Hindlimb muscle (tissue), 1 donor: ENCODE measurements at places on chromosomes 3 and 15. TPM values are rescaled to one million over a fixed set of nuclear protein-coding genes. Genes with fewer than 3 reads are reported as not detected.

DNA sequence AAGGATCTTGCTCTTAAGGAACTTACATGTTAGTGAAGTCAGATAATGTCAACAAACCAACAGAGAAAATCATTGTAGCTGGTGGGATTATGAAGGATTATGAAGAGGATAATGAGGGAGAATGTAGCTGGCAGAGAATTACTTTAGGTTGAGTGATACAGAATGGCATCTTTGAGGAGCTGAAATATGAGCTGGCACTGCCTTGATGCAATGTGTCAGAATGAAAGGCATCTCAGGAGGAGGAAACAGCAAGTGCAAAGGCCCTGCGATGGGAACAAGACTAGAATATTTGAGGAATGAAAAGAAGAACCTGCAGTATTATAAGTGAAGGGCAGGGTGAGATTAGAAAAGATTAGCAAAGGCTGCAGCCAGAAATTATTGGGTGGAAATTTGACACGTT, 237.2 kb upstream of the ADAMTS9 start:
- DNase-seq, result no peak

DNA sequence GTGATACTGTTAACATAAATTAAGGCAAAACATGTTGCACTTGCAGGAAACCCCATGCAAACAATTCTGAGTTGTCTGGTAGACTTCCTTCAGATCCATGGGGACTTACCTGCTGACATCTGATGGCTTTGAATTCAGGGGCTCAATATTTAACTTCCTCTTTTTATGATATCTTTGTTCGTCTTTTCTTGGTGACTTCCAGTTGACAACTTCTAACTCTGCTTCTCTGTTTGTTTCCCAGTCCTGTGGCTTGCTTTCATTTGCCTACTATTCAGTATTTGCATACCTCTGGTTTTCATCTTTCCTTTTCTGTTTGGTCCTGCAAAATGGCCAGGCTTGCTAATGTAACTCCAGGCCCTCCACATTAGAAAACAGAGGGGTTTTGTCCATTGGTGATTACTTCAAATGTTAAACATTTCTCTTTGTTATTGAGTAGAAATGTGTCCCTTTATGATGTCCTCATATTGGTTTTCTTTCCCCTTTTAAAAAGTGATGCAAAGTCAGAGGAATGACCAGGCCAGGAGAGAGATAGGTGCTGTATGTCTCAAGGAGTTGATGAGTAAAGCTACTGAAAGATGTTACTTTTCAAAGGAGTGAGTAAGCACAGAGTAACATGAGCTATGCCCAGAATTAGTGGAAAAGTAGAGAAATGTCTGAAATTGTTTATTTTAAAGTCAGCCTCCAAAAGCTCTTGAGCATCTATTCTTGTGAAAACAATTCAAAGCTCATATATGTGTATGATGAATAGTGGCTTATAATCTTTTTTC, 335.9 kb downstream of the LPP start:
- DNase-seq, result no peak

DNA sequence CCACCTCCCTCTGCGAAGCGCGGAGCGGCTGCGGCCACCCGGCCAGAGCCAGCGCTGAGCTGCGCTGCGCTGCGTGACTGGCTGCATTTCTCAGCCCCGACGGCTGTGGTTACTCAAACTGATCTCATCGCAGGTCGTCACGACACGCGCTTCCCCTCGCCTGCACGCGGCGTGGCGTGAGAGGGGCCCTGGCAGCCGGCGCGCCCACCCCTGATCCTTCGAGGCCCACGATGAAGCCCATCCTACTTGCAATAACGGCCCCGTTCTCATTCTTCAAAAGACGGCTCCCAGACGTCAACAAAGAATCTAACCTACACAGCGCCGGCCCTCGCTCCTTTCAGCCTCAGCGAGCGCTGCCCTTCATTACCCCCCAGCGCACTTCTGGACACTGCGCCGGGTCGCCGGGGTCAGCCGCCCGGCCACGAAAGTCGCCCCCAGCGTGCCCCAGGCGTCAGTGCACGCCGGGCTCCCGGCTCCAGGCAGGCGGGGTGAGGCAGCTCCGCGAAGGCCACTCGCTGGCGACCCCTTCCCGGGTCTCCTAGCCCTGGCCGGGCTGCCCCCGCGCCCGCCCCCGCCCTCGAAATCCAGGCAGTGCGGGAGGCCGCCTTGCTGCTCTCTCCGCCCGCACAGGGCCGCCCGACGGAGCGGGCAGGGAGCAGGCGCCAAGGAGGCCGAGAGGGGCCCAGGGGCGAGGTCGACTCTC, 9.9 kb upstream of the LEKR1 start:
- DNase-seq, result peak; percentile 36

The GOLGA8J gene
- 0.52 TPM for polyA plus RNA-seq

DNA sequence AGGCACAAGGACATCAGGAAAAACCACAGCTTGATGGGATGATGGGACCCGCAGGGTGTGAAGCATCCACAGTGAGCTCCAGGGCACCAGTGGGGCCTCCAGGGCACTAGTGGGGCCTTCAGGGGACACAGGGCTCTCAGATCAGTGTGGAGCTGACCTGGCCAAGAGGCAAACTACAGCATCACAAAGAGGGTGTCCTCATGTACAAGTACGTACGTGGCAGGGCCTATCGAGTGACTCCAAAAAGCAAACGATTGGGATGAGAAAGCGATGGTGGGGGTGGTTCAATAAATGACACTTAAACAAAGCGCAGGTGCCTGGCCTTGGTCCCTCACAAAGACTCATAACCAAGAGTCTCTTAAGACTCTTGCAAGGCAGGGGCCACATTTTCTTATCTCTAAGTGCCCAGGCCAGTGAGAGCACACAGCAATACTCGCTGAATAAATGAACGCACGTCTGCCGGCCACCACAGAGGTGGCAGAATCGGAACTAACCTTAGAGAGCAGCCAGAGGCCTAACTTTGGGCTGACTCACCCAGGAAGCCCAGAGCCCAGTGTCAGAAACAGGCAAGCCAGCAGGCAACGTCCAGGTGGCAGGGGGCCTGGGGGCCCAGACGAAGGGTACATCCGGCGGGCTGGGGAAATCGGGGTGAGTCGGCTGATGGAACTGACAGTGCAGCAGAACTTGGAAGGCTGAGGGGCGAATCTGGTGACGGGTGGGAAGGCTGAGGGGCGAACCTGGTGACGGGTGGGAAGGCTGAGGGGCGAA, 8.7 kb downstream of the PCSK6 start:
- no peak for DNase-seq

- DNase-seq, result no peak
Observed at GRCh38 chr3:117434661-117435412, 725.3 kb downstream of the TUSC7 start.

- no peak for DNase-seq
Observed at GRCh38 chr3:122810734-122811133, 15.9 kb downstream of the SLC49A4 start.

DNA sequence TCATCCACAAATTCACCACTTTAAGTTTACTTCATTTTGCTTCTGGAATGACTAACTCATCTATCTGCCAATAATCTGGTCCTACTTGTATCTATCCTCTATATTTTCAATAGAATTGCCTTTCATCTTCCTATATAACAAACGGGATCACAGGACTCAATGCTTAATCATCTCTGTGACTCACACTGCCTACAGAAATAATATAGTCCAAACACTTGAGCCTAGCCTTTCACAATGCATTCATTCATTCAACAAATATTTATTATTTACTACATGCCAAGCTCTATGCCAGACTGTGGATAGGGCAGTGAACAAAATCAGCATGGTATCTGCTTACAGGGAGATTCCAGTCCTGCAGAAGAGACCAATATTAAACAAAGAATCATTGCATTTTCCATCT, 16.6 kb upstream of the AGTR1 start:
- no peak for DNase-seq

DNA sequence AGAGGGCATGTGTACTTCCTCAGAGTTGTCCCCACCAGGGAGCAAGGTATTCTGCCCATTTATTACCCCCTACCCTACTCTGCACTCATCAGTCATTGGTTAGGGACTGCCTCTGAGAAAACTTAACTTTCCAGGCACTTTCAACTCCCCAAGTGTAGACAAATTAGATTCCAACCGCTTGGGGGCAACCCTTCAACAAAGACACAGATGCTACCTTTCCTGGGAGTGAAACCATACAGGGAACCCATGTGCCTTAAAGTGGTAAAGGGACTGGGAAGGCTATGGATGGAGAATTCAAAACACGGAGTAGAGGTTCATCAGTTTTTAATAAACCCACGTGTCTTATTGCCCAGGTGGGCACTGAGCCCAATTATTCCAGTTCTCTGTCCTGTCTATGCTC, 19.4 kb upstream of the UBE2E2 start:
- no peak for DNase-seq

GRCh38 chr3:150068440-150069153, 97.9 kb upstream of the PFN2 start:
- no peak for DNase-seq
